ENCODE measurements at places on chromosomes 4 and X.

DNA sequence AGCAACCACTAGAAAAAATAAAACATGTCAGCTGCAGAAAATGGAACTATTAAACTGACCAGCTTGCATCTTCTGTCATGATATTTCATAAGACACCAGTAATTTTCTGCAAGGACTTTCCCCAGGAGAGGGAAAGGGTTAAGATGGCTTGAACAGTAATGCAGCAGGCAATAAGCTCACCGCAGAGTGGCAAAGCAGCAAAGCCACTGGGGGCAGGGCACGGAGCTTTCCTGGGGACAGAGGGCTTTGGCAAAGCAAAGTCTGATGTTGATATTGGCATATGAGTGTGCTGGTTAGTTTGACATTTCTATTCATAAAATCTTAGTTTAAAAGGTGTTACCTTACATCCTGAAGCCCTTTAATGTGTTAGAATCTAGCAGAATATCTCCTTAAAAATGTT, 55.1 kb upstream of the NAP1L5 start:
- DNase-seq, result no peak

GRCh38 chr4:17662694-17663093, 48.3 kb downstream of the MED28 start:
- no peak for DNase-seq

GRCh38 chr4:173272996-173273395, 61.2 kb downstream of the HMGB2 start:
- DNase-seq, result no peak

GRCh38 chr4:29131304-29131703, 1588.9 kb upstream of the PCDH7 start:
- DNase-seq, result no peak

DNA sequence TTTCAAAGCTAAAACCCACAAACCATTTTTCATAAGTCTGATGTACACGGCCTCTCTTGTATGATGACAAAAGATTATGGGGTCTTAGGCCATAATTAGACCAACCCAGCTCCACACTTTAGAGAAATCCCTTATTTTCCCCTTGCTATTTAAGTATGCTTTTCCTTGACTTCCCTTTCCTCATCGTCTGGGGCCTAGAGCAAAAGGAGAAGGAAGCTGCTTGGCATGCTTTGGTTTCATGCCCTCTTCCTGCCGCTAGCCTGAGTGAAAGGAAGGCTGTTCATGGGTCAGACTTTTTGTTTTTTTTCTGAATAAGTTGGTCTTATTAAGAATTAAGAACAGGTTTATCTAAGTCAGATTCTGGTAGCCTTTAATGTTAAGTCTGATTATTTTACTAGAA, 10.6 kb upstream of the RASGEF1B start:
- DNase-seq, result no peak

GRCh38 chrX:15128861-15129260, 141.0 kb downstream of the ASB9 start:
- DNase-seq, result no peak

DNA sequence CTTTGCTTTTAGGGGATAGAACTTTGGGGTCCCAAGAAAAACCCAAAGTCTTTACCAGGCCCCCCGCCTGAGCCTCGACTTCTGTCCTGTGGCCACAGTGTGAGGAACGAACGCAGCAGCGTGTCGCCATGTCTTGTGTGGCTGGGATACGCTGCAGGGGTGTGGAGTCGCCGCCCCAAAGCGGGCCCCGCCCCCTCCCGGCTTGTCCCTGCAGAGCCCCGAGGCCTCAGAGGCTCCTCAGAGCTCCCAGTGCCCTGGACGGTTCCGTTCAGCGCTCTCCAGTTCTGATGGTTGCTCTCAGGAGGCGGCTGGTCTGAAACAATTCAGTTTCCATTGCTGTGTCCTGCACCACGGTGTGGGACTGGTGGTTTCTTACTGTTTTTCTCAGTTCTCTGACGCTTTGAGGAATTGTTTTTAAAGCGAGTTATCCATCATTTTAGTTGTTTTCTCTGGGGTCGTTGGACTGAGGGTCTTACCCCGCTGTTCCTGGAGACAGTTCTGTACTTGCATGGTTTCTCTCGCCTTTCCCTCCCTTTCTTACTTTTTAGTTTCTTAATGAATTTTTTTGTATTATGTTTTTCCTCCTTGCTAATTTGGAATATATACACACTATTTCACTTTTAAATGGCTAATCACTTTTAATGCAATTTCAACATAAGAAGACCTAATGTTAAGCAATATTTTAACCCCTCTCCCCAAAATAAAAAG, 1.6 kb upstream of the IDUA start:
- DNase-seq, result peak; percentile 44

GRCh38 chrX:17027931-17028330, 81.5 kb downstream of the REPS2 start:
- no peak for DNase-seq

DNA sequence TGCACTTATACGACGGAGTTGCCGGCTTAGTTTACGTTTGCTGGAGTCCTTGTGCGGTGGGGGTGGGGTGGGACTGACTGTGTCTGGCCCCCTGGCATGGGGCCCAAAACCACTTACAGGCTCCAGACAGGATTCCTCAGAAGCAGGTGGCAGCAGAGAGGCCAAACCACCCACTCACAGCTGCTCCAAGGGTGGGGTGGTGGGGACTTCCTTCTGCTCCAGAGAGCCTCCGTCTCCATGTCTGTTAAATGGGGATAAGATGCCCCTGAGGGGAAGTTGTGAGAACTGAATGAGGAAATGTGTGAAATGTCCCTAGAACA, 36.7 kb downstream of the PSAPL1 start:
- DNase-seq, result no peak

- DNase-seq, result no peak
Observed at GRCh38 chr4:174066611-174067205, 216.8 kb downstream of the FBXO8 start.

DNA sequence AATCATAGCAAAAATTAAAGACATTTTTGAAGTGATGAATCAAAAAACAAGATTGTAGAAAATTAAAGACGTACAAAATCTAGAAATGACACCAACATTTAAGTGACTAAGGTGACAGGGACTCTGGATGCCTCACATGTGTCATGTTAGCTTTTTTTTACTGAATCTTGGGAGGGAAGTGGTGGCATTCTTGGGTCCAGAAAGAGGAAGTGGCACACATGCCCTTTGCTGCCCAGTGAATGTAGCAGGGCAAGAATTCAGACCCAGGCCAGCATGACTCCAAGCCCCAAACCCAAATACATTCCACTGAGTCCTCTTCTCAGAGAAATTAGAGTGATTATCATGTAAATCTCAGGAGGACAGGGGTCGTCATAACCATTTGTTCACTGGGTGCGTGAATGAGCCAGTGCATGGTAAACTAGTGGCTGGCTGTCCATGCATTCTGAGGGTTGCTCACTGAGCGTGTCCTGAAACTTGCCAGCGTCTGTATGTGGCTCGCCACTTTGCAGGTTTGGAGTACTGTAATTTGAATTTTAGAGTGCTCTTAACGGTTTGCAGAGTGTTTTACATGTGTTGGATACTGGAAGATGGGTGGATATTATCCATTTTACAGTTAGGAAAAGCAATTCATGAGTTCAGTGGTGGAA, 55.4 kb upstream of the TBC1D14 start:
- DNase-seq, result no peak

GRCh38 chr4:16085822-16086221, 2.0 kb upstream of the PROM1 start:
- no peak for DNase-seq

- no peak for DNase-seq
Observed at GRCh38 chrX:115490814-115491213, 70.2 kb upstream of the PLS3 start.

- no peak for DNase-seq
Observed at GRCh38 chrX:2596045-2596444, 95.0 kb upstream of the CD99 start.

DNA sequence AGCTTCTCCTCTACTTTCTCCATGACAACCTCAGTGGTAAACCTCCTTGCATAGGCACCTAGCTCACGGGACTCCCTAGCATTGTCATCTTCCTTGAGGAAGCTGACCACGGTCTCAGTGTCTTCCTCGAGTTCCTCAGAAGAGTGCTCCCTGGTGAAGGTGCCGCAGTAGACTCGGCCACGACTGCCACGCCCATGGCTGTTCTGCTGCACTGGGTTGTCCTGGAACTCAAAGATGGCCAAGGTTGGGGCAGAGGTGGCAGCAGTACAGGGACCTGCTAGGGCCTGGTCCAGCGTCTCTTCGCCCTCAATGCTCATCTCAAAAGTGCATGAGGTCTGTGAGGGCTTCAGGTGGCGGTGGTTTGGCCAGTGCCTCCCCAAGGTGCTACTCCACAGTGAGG, 147.9 kb upstream of the ARHGEF9 start:
- DNase-seq, result no peak

GRCh38 chr4:41156574-41156973, 57.8 kb downstream of the APBB2 start:
- no peak for DNase-seq

DNA sequence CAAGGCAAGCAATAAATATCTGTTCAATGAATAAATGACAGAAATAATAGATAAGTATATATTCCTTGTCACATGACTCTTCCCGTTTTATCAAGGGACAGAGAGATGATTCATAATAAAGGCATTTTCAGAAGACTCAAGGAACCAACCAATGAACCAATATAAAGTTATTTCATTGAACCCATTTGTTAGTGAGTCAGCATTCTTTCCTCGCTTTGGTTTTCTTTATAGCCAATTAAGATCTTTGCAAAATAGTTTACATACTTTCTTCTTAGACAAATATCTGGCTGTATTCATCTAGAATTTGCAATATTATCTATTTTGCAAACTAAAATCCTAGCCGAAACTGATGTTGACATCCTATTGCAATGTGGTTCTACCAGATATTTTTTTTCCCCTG, 269.4 kb downstream of the IL15 start:
- DNase-seq, result no peak

Data from Caki2 (cell line).